ENCODE measurements at places on chromosomes 1 and 21.
A peak's percentile ranks its signal among the peaks of the same experiment; 100 is the strongest.

GRCh38 chr21:29568020-29568697 is 269.4 kb downstream of the BACH1 start:
- no peak for DNase-seq

- DNase-seq, result no peak
These were observed 42.2 kb downstream of the GIPC2 start for GRCh38 chr1:78088015-78088414.

- DNase-seq, result no peak
These were observed 3.2 kb upstream of the SRM start for GRCh38 chr1:11062965-11063401.

DNA sequence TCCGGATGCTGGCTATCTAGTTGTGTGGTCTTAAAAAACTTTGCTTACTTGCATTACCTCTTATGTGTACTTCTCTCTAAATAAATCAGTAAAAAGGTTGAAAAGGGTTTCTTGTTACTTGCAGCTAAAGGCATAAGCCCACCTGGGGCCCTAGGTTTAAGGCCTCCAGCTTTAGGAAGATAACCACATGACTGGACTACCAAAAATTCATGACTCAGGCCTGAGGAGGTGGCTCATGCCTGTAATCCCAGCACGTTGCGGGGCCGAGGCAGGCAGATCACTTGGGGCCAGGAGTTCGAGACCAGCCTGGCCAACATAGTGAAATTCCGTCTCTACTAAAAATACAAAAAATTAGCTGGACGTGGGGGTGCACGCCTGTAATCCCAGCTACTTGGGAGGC is 142.9 kb downstream of the APP start:
- DNase-seq, result no peak

- no peak for DNase-seq
These were observed 696.6 kb upstream of the BRINP3 start for GRCh38 chr1:191174298-191174697.

GRCh38 chr1:150626150-150626549 is 3.3 kb downstream of the ENSA start:
- peak; percentile 54 for DNase-seq

DNA sequence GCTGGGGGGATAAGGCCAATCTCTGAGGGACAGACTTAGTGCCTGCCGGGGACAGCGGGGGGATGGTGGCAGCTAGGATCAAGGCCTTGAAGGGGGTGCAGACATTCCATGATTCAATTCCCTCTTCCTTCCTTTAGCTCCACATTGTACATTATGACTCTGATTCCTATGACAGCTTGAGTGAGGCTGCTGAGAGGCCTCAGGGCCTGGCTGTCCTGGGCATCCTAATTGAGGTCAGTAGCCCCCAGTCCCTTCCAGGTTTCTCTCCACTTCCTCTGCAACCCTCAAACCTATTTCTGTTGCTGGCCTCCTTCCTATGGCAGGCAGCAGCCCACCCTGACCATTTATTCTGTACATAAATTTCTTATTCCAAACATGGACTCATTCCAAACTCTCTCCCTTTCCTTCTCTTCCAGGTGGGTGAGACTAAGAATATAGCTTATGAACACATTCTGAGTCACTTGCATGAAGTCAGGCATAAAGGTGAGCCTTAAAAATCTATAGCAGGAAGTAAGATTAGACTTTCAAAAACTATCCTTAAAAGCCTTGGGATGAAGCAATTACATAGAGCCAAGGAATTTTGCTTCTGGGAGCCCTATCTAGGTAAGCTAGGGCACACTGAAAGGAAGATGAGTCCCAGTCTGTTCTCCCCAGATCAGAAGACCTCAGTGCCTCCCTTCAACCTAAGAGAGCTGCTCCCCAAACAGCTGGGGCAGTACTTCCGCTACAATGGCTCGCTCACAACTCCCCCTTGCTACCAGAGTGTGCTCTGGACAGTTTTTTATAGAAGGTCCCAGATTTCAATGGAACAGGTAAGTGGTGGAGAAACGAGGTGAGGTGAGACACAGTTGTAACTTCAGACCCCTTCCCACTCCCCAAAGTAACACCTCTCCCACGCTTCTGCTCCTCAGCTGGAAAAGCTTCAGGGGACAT is 5.1 kb downstream of the CA14 start:
- no peak for DNase-seq

DNA sequence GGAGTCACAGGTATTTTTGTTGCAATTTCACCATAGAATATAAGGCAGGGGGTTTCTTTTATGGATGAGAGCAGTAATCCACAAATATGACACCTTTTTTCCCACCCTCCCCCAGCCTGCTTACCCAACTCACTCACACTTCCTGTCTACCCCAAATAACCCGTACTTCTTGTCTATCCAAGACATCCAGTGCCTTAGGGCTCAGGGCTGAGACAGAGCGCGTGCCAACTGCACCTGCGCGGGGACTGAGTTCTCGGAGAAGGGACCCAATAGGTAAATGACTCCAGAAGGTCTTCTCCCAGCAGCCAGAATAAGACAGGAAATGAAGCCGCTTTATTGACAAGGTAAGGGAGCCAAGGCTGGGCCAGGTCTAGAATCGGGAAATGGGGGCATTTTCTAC is 369.1 kb downstream of the SIPA1L2 start:
- no peak for DNase-seq

GRCh38 chr1:53949023-53949990 is 3.2 kb downstream of the LRRC42 start:
- DNase-seq, result no peak

- peak; percentile 40 for DNase-seq
These were observed 9.5 kb upstream of the CLIC4 start for GRCh38 chr1:24735509-24736375.

- no peak for DNase-seq
These were observed 35.9 kb downstream of the MAP3K7CL start for GRCh38 chr21:29166323-29166722.

GRCh38 chr1:179351281-179351680 is 14.5 kb upstream of the AXDND1 start:
- no peak for DNase-seq

DNA sequence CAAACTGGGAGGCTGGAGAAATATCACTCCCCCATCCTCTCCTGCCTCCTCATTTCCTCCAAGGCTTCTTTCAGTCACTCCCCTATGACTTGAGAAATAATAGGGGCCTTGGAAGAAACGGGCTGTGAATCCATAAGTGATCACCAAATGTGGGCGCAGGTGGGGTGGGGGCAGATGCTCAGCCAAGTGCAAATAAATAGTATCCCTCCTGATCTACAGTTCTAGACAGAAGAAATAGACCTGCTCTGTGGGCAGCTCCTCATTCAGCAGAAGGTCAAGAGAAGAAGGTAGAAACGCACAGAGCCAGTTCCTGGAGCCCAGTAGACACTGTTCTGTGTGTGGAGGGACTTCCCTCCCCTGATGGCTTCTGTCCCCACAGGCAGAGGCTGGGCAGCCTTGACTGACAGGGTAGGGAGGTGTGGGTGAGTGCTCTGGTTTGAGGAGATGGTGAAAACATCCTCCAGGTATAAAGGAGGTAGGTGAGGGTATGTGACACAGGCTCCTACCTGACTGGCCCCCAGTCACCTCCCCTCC is 17.1 kb downstream of the PAX7 start:
- DNase-seq, result no peak

GRCh38 chr1:236608930-236609726 is 4.8 kb upstream of the HEATR1 start:
- DNase-seq, result no peak

- no peak for DNase-seq
These were observed 4.1 kb downstream of the TMEM240 start for GRCh38 chr1:1536019-1536937.

GRCh38 chr1:6969762-6970161 is 184.5 kb downstream of the CAMTA1 start:
- DNase-seq, result no peak

DNA sequence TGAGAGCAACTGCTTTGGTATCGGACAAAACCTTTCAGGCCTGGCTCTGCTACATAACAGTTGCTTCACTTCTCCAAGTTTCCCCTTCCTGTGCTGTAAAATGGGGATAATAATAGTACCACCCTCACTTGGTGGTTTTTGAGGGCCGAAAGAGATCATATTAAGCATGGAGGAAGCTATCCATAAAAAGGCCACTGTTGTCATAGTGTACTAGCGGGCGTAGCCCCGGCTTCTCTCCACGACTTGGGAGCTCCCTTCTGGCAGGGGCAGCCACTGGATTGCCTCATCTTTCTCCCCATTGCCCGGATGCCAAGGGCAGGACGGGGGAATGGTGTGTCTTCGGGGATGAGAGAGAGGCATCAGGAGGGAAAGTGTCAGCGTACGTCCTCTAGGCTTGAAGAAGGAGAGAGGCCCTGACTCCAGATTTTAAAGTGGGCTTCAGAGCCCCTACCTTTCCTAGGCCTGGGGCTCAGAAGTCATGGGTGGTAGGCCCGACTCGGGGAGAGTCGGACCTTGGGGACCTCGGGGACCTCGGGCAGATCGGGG is 548 bp upstream of the MFSD2A start:
- no peak for DNase-seq

GRCh38 chr1:61078618-61079295 is 3.6 kb upstream of the NFIA start:
- DNase-seq, result no peak

DNA sequence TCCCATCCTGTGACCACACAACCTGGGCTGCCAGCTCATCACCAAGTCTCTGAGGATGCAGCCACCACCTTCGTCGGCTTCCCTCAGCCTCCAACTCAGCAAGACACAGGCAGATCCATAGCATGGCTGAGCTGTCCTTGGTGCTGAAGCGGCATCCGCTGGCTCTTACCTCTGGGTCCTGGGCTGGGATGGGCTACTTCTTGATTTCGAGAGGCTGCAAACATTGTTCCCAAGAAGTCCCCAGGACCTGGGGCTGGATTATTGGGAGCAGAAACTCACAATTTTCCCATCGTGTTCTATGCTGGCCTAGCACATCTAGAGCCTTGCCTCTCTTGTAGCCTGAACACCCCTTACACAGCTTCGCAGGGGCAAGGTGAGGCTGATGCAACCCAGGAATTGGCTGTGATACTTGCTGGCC is 24.9 kb upstream of the C1QA start:
- no peak for DNase-seq

DNA sequence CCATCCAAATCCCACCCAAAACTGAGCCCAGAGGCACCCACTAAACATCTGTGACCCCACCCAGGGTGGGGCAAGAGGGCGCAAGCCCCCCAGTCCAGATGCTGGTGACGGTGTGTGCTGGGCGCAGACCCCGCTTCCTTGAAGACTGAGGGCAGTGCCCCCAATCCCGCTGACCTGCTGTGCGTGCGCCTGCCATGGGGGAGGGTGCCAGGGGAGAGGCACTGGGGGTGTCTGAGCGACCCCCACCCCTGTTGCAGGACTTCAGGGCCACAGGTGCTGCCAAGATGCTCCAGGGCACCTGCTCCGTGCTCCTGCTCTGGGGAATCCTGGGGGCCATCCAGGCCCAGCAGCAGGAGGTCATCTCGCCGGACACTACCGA is 13.3 kb downstream of the COL6A2 start:
- peak; percentile 39 for DNase-seq

DNA sequence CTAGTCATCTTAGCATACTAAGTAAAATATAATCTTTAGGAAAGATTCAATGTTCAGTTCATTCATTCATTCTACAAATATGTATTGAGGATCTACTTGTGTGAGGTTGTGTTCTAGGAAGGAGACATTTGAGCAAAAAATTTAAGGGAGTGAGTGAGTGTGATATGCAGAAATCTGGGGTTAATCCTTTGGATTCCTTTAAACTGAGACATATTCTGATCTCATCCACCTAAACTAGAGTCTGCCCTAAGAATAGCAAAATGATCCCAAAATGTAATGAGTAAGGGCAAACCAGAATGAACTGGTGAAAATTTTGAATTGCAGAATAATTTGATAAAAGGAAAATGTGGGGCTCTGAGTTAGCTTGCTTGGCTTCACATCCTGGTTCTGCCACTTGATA is 8.6 kb downstream of the UBE2U start:
- DNase-seq, result no peak

- peak; percentile 90 for DNase-seq
These were observed 42.9 kb downstream of the UMODL1 start for GRCh38 chr21:42113926-42114409.
